ENCODE measurements at places on chromosomes 7 and 10.
A peak's percentile ranks its signal among the peaks of the same experiment; 100 is the strongest.

- DNase-seq: no peak
Measured at GRCh38 chr10:94902570-94902969, 35.9 kb upstream of the CYP2C9 start.

DNA sequence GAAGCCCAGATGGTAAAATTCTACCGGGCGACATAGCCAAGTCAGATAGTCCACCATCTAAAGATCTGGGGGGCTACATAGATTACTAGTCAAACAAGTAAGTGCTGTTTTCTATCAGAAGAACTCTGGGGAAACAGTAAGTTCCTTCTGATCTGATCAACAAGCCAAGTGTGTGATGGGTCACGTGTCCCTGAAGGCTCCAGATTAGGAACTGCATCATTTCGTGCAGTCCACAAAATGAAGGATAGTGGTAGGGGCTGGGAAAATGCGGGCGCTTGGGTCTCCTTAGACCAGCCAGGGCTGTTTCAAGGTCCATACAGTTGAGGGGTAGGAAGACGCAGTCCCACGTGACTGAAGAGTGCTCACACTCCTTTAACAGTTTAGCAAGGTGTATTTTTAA is 1.8 kb upstream of the CHN2 start:
- no peak for DNase-seq

- no peak for DNase-seq
Measured at GRCh38 chr7:15680446-15680845, 6.0 kb downstream of the MEOX2 start.

DNA sequence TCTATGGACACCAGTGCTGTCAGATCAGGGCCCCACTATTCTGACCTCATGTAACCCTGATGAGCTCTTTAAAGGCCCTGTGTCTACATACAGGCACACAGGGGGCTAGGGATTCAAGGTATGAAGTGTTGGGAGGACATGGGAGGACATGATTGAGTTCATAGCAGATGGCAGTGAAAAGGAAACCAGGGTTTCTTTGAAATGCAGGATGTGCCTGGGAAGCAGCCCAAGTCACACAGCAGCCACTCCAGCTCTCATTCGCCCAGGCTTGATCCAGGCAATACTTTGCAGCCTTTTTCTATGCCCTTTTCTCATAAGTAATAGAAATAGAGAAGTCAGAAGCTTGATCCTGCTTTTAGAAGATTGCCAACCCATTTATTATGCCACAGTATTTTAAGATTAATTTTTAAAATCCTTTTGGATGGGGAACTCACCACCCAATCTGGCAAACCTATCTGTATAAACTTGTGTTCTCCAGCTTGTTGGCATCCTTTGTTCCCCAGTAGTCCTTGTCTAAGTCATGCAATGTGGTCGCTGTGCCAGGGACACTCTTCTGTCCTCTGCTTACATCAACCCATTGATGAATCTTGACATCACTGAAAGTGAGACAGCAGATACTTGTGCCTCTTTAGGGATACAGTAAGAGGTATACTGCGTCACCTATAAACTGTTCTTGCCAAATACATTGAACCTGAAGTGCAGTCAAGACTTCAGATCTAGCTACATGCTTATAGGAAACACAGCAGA is 95.0 kb downstream of the TAF3 start:
- DNase-seq: no peak

- no peak for DNase-seq
Measured at GRCh38 chr7:127886248-127886647, 145.0 kb downstream of the LRRC4 start.

DNA sequence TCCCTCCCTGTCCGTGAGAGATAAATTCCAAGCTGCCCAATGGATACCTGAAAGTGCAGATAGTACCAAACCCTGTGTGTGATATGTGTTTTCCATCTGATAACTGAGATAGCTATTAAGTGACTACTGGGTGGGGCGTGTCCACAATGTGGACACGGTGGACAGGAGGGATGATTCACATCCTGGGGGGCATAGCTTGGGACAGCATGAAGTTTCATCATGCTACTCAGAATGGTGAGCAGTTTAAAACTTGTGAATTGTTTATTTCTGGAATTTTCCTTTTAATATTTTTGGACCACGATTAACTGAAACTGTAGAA is 158.6 kb downstream of the CREB5 start:
- DNase-seq: peak; percentile 39

GRCh38 chr10:43253461-43254198 is 13.2 kb downstream of the RASGEF1A start:
- DNase-seq: no peak

- no peak for DNase-seq
Measured at GRCh38 chr10:516764-517163, 172.7 kb downstream of the DIP2C start.
